RWPE1 (cell line): ENCODE measurements at places on chromosomes 2 and 18.

GRCh38 chr2:239189711-239190131 lies 211.1 kb downstream of the HDAC4 start:
- no peak for DNase-seq

DNA sequence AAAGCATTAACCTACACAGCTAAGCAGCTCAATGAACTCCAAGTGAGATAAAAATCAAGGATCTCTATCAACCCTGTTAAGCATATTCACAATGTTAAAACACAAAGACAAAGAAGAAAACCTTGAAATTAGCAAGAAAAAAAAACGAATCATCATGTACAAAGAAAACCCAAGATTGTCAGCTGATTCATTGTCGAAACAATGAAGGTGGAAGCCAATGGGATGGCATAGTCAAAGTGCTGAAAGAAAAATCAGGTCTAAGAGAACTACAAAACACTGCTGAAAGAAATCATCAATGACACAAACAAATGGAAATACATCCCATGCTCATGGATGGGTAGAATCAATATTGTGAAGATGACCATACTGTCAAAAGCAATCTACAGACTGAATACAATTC lies 32.5 kb downstream of the NMS start:
- no peak for DNase-seq

GRCh38 chr2:234898534-234899053 lies 53.2 kb upstream of the SH3BP4 start:
- DNase-seq = no peak

DNA sequence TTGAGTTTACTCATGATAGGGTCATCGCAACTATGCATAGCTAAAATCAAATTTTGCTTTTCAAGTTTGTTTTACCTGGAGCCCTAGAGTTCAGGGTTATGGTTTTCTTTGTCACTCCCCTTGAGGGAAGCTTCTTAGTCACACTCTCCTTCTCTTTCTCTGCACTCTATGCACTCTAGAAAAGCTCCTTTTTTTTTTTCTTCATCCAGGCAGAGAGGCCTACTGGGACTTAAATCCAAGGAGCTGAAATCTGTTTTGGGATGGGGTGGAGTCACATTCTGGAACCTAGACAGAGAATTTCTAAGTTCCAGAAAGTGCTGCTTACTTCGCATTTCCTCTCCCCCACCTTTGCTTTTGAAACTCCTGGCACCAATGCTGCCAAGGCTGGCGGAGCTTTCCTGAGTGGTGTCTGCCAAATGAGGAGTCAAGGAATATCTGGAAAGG lies 19.1 kb upstream of the IL18R1 start:
- peak; percentile 39 for DNase-seq

- DNase-seq = no peak
Measured at GRCh38 chr2:197163712-197164140, 146.9 kb downstream of the ANKRD44 start.

DNA sequence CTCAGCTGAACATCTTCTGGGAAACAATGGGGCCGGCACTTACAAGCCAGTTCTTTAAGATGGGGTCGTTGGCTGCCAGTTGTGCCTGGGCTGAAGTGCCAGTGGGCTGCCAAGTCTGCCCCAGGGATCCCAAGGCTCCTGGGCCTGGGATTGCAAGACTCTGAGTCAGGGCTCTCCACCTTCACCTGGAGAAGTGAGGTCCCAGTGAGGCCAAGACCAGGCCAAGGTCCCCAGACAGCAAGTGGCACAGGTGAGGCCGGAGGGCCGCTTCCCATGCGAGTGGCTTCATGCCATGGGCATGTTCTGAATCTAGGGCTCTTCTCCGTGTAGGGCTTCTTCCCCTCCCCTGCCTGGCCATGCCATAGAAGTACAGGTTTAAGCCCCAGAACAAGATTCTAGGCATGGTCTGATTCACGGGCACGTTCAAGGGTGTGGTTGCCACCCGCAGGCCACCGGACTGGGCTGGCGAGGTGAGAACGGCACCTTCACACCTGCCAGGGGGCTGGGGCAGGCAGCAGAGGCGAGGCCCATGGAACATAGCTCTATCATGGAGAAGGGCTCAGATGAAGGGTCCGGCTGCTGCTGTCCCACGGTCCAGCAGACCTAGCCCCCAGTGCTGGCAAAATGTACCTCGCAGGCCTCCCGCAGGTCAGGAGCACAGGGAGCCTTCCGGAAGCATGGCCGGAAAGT lies 36.4 kb downstream of the TWIST2 start:
- DNase-seq = no peak

GRCh38 chr2:8059255-8059654 lies 622.6 kb upstream of the ID2 start:
- no peak for DNase-seq

DNA sequence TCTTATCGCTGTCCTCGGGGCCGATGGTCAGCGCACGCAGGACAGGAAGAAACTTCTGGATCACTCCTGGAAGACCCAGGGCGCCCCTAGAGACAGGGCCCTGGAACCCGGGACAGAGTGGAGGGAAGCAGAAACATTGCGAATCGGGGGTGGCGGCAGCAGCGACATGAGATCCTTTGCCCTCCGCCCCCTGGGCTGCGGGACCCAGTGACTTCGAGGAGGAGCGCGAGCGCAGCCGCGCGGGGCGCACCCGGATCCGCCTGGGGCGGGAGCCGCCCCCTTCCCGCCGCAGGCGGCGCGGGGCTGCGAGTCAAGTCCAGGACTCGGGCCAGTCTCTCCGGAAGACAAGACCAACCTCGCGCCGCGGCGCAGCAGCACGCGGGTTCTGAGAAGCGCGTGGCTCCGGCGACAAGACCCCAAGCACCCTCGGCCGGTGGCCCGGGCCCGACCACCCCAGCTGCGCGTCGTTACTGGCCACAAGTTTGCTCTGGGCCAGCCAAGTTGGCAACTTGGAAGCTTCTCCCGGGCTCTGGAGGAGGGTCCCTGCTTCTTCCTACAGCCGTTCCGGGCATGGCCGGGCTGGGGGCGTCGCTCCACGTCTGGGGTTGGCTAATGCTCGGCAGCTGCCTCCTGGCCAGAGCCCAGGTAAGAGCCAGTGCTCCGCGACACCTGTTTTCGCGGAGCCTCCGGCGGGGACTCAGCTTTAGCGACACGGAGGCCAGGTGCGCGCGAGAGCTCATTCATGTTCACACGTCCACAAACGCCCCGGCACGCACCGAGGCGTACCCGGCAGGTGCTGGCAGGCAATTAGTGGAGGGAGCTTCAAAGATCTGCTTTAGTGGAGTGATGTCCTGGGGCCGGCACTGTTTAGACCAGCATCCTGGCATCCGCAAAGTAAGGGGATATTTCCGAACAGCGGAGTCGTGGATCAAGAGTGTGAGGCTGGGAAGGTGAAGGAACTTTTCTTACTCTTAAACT lies at the start of gene PTH2R:
TSS of gene PTH2R (plus strand) at position 319 of the 978 bp plus-strand sequence. CDS start at position 571, 252 bp downstream.
- no peak for DNase-seq

GRCh38 chr18:3528231-3528630 lies 78.3 kb downstream of the TGIF1 start:
- DNase-seq = no peak

GRCh38 chr2:64179582-64180321 lies 35.5 kb upstream of the PELI1 start:
- no peak for DNase-seq

DNA sequence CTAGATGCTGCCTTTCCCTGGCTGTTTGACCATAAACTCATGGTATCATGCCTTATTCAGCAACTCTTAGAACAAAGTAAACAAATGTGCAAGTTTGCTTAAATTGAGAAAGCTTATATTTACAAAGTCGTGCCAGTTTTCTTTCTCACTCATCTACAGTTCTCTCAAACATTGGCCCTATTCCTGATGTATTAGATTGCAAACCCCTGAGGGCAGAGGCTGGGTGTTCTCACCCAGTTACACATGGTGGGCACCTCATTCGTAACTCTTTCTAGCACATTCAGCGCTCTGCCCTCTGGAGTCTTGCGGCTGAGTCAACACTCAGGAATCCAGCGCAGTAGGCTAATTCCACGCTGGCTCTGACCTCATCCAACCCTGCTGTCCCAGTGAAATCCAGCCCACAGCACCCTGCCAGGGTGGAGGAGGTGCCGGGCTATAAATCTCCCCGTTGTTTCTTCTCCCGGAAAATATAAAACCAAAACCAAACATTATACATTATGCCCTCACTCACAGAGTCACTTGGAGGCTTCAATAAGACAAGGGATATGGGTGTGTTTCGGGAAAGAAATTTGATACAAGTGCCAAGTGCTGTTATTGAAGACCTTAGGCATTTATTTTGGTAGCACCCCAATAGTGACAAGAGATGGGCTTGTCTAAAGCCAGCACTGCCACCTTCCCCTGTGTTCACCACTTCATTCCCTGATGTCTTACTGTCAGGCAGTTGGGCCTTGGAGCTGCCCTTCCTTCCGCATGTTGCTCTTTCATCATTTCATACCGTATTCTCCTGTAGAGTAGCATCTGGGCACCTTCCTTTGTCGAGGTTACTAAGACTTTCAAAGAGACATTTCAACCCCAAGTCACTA lies 287.4 kb downstream of the PRKCE start:
- peak; percentile 94 for DNase-seq

GRCh38 chr2:190646780-190647522 lies 1.9 kb upstream of the NAB1 start:
- DNase-seq = no peak

DNA sequence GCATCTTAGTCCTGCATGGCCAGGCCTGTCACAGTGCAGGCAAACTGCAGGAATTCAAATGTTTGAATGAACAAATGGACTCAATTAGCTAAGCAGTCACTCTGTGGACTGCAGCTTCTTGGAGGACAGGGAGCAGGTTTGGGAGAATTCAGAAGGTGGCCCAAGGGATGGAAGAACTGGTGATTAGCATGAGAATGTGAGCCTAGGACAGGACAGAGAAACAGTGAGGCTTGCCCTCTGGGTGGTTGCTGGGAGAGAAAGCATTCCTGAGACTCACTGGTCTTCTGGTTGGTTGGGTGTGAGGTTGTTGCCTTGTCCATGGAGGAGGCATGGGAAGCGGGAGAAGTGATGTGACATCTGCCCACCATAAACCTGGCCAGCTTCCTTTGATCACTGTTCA lies 13.7 kb downstream of the IL1RL2 start:
- DNase-seq = no peak

- no peak for DNase-seq
Measured at GRCh38 chr2:29844713-29845326, 76.6 kb downstream of the ALK start.

GRCh38 chr2:126221506-126221905 lies 434.5 kb upstream of the GYPC start:
- no peak for DNase-seq

- DNase-seq = no peak
Measured at GRCh38 chr2:42812899-42813479, 20.6 kb upstream of the HAAO start.

GRCh38 chr2:16657671-16658070 lies 8.0 kb downstream of the CYRIA start:
- DNase-seq = no peak

GRCh38 chr2:72985891-72986683 lies 68.8 kb downstream of the EMX1 start:
- DNase-seq = no peak

- DNase-seq = no peak
Measured at GRCh38 chr2:32758232-32758631, 130.4 kb downstream of the TTC27 start.

- DNase-seq = peak; percentile 8
Measured at GRCh38 chr2:195683174-195683573, 26.1 kb downstream of the SLC39A10 start.

DNA sequence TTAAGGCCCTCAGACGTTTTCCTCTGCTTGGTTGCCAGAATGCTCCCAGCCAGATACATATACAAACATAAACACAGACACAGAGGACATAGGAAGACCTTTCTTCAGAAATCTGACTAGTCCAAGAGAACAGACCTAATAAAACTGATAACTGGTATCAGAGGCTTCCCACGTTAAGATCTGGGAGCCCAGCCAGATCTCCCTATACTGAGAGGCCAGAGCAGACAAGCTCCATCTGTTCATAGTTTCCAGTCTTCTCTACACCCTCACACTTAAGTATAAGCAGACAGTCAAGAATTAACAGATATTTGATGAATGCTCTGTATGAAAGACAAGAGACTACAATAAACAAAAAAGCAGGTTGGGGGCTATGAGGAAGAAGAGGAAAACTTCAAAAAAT lies 240.5 kb upstream of the CHAC2 start:
- DNase-seq = no peak

DNA sequence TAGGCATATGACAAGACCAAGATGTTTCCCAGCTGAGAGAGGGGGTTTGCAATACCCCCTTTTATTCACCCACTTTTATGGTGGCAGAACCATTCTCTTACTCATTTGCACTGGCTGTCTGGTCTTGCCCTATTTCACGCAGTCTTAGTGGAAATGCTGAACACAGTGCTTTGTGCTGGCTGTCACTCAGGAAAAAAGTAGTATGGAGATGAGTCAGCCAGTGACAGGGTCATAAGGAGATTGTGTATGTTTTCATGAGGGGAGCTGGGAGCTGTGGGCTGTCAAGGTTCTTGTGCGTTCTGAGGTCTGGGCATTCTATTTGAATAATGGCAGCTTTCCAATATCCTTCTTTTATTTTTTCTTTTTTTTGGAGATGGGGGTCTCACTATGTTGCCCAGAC lies 10.9 kb upstream of the CNRIP1 start:
- no peak for DNase-seq

- no peak for DNase-seq
Measured at GRCh38 chr2:79665091-79665490, 152.2 kb downstream of the CTNNA2 start.

- DNase-seq = no peak
Measured at GRCh38 chr2:175824243-175824642, 177.8 kb downstream of the LNPK start.

DNA sequence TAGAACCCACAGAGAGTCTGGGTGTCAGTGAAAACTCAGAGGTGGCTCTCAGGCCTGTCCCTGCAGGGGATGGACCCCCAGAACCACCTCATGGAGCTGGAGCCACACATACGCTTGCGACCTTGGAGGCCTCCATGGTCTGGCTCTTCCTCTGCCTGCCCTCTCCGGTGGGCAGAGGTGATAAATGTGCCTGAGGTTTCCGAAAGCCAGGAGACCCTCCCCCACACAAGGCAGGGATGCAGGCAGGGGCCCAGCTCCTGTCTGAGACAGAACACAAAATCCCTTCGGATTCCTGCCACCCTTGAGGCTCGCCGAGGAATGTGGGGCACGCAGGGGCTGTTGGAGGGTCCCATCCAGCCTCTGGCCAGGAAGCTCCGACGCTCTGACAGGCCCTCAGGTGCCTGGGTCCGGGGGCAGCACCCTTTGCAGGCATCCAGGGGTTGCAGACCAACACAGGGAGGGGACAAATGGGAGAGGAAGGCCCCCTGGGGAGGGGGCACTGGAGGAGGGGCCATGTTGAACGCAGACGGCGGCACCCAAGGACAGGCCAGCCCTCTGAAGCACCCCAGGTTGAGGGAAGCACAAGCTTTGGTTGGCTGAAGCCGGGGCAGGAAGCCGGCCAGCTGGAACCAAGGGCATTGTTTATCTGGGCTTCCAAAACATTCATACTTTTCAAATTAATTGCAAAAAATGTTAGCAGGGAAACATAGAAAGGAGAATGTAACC lies 4.1 kb upstream of the SNED1 start:
- DNase-seq = no peak

GRCh38 chr2:218857371-218858137 lies 2.1 kb upstream of the WNT6 start:
- no peak for DNase-seq

- DNase-seq = no peak
Measured at GRCh38 chr2:224885291-224885690, 157.0 kb downstream of the DOCK10 start.

- no peak for DNase-seq
Measured at GRCh38 chr2:75290600-75291150, 91.4 kb upstream of the TACR1 start.

- DNase-seq = no peak
Measured at GRCh38 chr2:190766595-190766994, 114.0 kb upstream of the GLS start.
